ENCODE measurements at places on chromosomes 3 and 15.

- DNase-seq = no peak
Observed at GRCh38 chr3:47892286-47893040, 89.5 kb downstream of the DHX30 start.

DNA sequence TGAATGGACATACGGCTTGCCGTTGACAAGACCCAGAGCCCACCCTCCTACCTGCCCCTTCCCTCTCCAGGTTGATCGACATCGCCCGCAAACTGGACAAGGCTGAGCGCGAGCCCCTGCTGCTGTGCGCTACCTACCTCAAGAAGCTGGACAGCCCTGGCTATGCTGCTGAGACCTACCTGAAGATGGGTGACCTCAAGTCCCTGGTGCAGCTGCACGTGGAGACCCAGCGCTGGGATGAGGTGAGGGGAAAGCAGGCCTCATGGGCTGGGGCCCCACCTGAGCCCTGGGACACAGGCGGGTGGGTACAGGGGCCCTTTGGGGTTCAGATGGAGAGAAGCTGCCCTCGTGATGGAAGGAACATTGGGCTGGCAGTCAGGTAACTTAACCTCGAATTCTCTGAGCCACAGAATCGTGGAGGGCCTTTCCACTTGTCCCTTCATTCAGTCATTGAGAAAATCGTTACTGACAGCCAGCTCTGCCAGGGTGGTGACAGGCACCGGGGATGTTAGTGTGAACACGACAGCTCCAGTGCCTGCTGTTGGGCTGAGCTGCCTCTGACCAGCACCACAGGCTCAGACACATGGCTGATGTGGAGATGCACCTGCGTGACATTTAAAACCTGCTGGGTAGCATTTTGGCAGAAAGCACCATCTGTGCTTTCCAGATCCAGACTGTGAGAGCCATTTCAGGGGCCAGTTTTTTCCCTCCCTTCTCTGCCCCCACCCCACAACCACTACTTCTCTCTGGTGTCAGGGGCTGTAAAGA lies 25.6 kb upstream of the RHO start:
- no peak for DNase-seq

GRCh38 chr3:59803268-59803667 lies 753.4 kb upstream of the CFAP20DC start:
- no peak for DNase-seq

DNA sequence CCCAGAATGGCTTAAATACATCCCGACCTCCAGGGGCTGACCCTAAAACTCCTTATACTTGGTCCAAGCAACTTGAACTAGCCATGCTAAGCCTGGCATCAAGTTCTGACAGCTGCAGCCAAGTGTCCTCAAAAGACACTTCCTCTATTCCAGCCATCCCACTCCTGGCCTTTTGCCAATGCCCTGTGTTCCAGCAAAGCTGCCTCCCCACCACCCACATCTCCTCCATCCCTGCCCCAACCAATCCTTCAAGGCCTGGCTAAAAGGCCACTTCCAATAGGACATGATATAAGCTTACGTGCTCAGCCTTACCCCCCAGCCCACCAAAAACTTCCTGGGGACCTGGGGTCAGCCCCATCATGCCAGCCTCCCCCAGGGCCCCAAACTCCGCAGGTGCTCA lies 40.9 kb downstream of the SEMA3G start:
- no peak for DNase-seq

GRCh38 chr3:62039586-62039985 lies 333.8 kb downstream of the FEZF2 start:
- DNase-seq = no peak

GRCh38 chr15:72540606-72541237 lies 66.6 kb downstream of the ARIH1 start:
- no peak for DNase-seq

DNA sequence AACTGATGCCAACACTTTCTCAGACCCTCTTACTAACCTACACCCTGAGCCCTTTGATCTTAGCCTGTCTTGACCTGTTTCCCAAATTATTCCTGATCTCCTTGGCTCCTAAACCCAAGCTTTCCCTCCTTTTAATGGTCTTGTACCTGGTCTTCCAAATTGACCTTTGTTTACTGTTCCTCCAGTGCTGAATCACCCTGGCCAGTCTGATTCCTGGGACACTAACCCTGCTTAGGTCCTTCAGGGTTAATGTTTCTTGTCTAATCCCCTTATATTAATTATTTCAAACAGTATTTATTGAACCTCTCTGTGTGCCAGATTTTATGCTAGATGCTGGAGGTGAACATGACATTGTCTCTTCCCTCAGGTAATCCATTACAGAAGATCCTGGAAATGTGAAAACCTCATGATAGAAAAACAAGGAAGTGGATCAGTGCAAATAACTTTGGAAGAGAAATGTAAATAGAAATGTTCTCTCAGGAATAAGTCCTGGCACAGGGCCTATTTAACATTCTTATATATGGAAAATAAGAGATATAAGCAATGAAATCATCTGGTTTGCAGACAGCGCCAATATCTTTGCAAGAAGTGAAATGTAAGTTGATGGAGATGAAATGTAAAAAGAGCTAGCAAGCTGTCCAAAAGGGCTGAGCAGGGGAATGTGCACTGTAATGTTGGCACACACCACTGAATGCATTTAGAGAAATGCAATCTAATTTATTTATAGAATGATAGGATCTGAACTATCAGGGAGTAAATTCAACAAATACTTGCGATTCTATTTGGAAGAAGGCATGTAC lies 20.7 kb downstream of the HGD start:
- no peak for DNase-seq

- no peak for DNase-seq
Observed at GRCh38 chr3:2802429-2802828, 307.7 kb downstream of the IL5RA start.

- no peak for DNase-seq
Observed at GRCh38 chr3:160003520-160004128, 15.0 kb downstream of the IL12A start.

DNA sequence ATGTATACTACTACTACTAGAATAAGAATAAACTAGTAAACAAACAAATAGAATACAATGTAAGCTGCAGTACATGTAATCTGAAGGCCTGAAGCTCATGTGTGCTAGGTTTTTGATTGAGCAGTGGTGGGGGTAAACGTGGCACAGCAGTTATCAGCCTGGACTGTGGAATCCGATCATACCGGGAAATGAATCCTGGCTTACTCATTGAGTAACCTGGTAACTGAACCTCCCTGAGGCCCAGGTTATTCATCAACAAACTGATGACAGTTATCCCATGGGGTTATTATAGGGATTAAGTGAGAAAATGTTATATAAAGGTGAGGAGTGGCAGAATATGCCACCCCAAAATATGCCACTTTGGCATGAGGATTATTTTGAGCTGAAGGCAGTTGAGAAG lies 339.1 kb downstream of the FHIT start:
- no peak for DNase-seq

- no peak for DNase-seq
Observed at GRCh38 chr3:137163241-137163871, 205.6 kb downstream of the IL20RB start.

DNA sequence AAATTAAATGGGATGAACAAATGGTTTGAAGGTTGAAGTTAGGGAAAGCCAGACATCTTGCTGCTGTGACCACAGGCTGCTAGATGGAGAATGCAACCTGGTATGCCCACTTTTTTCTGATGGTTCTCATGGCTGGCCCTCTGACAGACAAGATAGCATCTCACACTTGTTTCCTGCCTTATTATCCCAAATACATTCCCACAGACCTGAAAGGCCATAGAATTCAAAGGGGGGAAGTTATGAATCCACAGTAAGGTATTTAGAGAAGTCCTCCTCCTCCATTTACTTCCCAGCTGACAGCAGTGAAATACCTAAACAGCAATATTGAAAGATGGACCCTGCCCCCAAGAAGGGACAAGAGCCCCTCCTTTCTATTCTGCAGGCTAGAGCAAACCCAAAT lies 32.4 kb downstream of the LEO1 start:
- no peak for DNase-seq

DNA sequence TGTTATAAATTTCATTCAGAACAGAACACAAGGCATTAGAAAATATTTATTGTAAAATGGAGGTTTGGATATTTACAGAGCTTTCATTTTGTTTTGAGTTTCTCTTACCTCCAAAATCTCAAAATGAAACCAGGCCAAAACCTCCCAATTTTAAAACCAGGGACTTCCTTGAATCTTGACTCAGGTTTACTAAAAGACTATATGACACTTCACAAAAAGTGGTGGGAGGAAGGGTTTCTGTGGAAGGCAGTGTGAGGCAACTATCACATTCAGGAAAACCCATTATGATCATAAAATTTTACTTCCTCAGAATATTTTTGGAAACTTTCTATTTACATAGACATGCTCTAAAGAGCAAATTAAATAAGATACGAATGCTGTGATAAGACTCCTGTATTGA lies 205.8 kb upstream of the EOMES start:
- DNase-seq = no peak

- DNase-seq = no peak
Observed at GRCh38 chr3:73007992-73008712, 11.5 kb downstream of the PPP4R2 start.

- DNase-seq = no peak
Observed at GRCh38 chr15:51621936-51622603, 501 bp downstream of the DMXL2 start.

DNA sequence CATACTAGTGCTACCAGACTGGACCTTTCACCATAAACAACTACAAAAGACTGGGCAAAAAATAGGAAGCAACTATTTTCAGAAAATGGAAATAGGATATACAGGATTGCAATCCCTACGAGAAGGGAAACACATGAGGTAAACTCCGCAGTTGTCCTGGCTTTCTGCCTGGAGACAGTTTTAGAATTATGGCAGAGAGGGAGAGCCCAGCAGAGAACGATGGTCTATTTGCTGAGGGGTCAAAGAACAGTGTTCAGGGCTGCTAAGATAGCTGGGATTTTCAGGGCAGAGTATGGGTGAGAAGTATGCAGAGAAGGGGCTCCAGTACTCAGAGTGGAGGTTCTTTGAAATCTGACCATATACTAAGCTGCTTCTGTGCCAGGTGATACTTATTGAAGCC lies 163.4 kb downstream of the CHDH start:
- no peak for DNase-seq

GRCh38 chr3:182668541-182668940 lies 124.8 kb upstream of the ATP11B start:
- no peak for DNase-seq

GRCh38 chr3:112464264-112464663 lies 35.0 kb downstream of the BTLA start:
- no peak for DNase-seq

Data from stimulated activated CD8-positive, alpha-beta memory T cell treated with anti-CD3 and anti-CD28 coated beads, Interleukin-15, amount 100 ng/mL, for 24 hours (primary cell).